ENCODE measurements at places on chromosomes 12 and 14.
A peak's percentile ranks its signal among the peaks of the same experiment; 100 is the strongest.

- DNase-seq, result no peak
These were observed 376.0 kb downstream of the ALG10 start for GRCh38 chr12:34398366-34398705.

- peak; percentile 51 for DNase-seq
These were observed 14.2 kb upstream of the PLXNC1 start for GRCh38 chr12:94133964-94134795.

- DNase-seq, result no peak
These were observed 17.0 kb downstream of the TEDC1 start for GRCh38 chr14:105508069-105508468.

- DNase-seq, result no peak
These were observed 2.7 kb downstream of the RAP1B start for GRCh38 chr12:68613209-68613904.

GRCh38 chr12:94925729-94926128 is 77.8 kb downstream of the NDUFA12 start:
- no peak for DNase-seq

DNA sequence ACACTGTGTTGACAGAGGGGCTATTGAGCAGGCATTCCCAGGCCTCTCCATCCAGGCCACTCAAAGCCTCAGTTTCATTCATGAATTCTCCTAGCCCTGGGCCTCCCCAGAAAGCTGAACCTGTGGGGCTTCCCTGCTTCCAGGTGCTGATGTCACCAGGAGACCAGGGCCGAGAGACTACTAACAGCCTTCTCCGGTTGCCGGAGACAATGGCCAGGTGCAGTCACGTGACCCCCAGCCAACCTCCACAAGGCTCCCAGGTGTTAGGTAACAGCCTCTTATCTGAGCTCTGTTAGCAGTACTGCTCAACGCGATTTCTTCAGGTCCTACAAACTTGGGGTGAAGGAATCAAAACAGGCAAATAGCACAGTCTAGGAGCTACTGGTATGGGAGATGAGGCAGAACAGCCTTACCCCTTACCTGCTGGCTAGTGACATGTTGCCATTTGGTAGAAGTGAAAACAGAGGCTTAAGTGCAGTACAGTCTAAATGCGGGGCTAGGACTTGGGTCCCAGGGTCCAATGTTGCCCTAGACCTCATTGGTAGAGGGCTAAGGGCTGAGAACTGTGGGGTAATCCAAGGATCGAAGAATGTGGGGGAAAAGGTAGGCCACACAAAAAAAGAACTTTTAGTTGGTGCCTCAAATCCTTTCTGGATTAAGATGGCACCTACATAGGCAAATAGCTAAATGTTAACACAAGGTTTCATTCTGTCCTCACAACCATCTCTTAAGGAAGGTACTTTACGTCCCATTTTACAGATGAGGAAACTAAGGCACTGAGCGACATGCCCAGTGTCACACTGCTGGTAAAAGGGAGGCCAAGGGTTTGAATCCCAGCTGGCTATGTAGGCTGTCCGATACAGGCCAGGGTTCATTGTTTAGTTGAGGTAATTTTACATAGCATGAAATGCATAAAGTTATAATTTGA is 3.8 kb downstream of the CCDC88C start:
- DNase-seq, result no peak

DNA sequence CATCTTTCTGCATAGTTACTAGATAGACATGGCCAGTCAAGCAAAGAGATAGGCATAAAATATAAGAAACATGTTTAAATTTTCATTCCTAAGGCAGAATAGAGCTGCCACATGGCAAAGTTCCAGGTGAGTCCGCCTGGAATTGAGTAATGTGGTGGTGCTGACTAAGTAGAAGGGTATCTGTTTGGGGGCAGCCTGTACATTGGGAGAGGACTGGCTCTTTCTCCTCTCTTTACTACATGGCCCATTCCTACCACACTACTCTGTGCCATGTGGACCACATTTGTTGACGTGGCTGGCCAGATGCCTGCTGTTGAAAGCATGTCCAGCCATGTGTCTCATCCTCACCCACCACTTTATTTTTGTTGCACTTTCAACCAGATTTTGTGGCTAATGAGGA is 354.0 kb downstream of the ETNK1 start:
- no peak for DNase-seq

DNA sequence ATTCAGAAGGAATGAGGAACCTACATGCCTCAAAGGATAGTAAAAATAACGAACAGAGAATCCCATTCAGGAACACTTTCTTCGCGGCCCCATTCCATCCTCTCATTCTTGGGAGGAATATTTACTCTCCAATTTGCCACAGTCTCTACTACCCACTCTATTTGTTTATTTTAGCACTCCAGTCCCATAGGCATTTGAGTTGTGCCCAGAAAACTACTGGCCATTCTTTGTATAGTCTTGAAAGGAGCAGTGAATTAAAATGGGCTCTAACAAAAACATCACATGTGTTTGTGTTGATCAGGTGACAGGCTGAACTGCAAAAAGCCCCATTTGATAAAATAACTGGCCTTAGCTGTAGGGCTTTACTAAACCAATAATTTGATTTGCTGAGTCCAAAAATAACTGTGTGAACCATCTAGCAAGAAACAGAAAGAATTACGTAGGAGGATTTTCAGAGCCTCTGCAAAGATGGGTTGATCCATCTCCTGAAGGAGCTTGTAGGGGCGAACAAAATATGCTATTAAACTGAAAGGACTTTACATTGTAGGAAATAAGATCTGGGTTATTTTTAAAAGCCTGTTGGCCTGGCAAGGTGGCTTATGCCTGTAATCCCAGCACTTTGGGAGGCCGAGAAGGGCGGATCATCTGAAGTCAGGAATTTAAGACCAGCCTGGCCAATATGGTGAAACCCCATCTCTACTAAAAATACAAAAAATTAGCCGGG is 142.3 kb upstream of the CPNE8 start:
- DNase-seq, result no peak

GRCh38 chr12:27123642-27124041 is 41.3 kb upstream of the C12orf71 start:
- no peak for DNase-seq

GRCh38 chr14:28756884-28757570 is 9.6 kb upstream of the FOXG1 start:
- no peak for DNase-seq

GRCh38 chr14:89236851-89237250 is 180.2 kb downstream of the FOXN3 start:
- no peak for DNase-seq

- no peak for DNase-seq
These were observed 41.3 kb downstream of the WNK1 start for GRCh38 chr12:793711-794110.

GRCh38 chr12:24738441-24738840 is 210.5 kb downstream of the BCAT1 start:
- DNase-seq, result no peak
